ENCODE measurements at places on chromosomes 4 and X.

- peak; percentile 35 for DNase-seq
Measured at GRCh38 chrX:103791228-103791627, 14.6 kb downstream of the PLP1 start.

DNA sequence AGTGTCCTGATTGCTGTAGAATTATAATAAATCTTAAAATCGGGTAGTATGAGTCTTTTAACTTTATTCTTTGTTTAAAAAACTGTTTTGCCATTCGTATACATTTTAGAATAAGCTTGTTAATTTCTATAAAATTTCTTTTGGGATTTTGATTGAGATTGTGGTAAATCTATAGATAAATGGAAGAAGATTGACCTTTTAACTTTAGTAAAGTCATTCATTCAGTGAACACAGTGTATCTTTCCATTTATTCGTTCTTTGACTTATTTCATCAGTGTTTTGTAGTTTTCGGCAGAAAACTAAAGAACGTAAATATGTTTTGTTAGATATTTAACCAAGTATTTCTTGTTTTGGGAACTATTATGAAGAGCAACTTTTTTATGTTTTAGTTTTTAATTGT, 38.9 kb downstream of the DRD5 start:
- no peak for DNase-seq

- DNase-seq: no peak
Measured at GRCh38 chrX:12881914-12882313, 15.0 kb downstream of the TLR7 start.

GRCh38 chr4:23877758-23878229, 12.1 kb downstream of the PPARGC1A start:
- DNase-seq: no peak

- DNase-seq: no peak
Measured at GRCh38 chrX:140091125-140091886, 126.0 kb upstream of the CXorf66 start.

DNA sequence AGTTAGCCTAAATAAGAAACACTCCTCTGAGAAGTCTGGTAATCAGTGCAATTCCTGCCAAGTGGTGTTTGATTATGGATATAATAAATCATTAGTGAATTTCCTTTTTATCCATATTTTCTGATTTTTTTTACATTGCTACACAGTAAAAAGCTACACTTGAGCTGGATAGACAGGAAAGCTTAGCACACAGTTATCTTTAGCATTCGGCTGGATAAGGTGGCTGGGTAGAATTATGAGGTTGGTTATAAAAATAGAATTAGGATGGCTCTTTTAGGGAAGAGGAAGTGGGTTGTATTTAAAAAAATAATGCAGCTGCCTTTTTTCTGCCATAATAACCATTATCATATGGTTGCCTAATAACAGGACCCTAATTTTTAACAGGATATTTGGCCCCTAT, 460.6 kb downstream of the NAF1 start:
- no peak for DNase-seq

DNA sequence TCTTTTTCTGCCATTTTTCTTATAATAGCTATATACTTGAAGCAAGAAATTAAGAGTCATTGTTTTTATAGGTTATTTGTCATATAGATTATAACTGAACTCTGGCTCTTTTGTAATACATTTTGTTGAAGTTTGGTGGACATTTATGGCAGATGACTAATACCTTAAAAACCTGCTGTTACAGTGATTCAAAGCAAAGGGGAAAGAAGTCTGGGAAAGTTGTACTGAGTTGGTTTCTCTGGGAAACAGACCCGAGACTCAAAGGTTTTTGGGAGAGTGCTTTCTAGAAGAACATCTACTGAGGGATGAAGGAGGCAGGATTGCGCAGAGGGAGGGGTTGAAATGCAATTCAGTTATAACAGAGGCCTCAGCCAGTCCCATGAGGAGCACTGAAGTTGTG, 35.9 kb downstream of the NAP1L5 start:
- no peak for DNase-seq

GRCh38 chr4:139492429-139492828, 38.5 kb downstream of the RAB33B start:
- DNase-seq: no peak

GRCh38 chr4:110202024-110202423, 3.6 kb upstream of the ELOVL6 start:
- DNase-seq: no peak

GRCh38 chr4:6709230-6710114, at the start of gene MRFAP1L1:
Gene MRFAP1L1, minus strand, starts transcription at chr4:6709865. Its CDS starts 236 bp downstream, at chr4:6709629.
- DNase-seq: peak; percentile 83

- no peak for DNase-seq
Measured at GRCh38 chr4:24322511-24322910, 261.8 kb downstream of the DHX15 start.

- DNase-seq: no peak
Measured at GRCh38 chr4:166017804-166018203, 144.8 kb downstream of the TLL1 start.
